Occipital lobe (tissue), 3 donors: ENCODE measurements at places on chromosomes 1 and 21. TPM values are rescaled to one million over a fixed set of nuclear protein-coding genes. Genes with fewer than 3 reads are reported as not detected.

The C1orf74 gene
- total RNA-seq: 2.8 TPM

The KLF17 gene
- total RNA-seq: 0.31 TPM

DNA sequence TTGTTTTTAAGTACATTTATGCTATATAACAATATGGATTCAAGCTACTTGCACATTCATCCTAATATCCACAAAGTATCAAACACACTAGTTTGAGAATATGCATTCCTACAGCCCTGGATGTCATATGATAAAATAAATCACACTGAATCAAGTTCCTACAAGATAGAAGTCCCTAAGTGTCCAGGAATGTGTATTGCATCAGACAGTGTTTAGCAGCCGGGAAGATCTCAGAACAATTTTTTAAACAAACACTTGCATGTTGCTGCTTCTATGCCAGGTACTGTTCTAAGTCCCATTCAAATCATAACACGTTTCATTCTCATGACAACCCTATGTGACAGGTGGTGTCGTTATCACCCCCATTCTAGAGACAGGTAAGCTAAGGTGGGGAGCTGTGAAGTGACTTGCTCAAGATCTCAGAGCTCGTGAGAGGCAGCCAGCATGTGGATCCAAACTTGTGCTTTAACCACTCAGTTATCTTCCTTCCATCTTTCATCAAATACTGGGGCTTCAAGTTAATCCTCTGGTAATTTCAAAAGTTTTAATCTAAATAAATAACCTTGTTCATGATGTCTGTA, 68.3 kb upstream of the KIF26B start:
- no peak for DNase-seq

- no peak for DNase-seq
These were observed 3.9 kb downstream of the JAK1 start for GRCh38 chr1:64962441-64962840.

DNA sequence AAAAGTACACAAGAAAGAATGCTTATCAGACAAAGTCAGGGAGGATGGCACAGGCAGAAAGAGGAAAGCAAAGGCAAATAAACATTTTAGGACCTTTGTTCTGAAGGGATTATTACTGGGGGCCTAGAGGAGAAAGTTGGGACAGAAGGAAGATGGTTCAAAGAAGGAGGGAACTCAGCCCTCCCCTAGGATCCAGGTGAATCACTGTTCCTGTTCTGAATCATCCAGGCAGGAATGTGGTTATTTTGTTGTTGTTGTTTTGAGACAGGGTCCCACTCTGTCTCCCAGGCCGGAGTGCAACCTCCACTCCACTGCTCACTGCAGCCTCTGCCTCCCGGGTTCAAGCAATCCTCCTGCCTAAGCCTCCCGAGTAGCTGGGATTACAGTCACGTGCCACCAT, 38.5 kb upstream of the PSEN2 start:
- no peak for DNase-seq

GRCh38 chr1:195740862-195741261, 867.4 kb downstream of the KCNT2 start:
- DNase-seq: no peak

GRCh38 chr1:6026095-6026809, 19.4 kb upstream of the KCNAB2 start:
- peak; percentile 41 for DNase-seq

DNA sequence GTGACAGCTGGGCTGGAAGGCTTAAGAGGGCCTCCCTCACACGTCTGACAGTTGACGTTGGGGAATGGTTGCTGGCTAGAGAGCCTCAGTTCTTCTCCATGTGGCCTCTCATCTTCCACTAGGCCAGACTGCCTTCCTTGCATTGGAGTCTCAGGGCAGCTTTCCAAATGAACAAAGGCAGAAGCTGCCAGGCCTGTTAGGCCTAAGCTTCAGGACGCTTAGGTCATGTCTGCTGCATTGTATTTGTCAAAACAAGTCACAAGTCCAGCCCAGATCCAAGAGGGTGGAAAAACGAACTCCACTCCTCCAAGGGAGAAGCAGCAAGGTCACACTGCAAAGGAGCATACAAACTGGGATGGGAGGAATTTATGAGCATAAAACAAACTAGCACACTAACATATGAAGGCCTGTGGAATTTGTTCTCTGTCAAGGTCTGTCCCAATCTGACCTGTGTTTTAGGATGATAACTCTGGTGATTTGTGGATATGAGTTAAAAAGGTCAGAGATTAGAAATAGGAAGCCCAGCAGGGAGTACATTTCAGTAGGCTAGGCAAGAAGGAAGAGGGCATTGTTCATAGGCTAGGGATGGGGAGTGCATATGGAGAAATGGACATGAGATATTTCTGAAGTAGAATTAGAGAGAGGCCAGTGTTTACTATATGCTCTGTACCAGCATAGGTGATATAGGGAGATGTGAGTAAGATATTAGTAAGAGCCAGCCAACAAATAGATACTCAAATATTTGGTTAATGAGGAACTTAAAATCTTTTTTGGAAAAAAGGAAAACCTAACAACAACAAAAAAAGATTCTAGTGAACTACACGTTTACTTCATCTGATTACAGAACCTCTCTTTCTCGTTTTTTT, 29.1 kb upstream of the CNN3 start:
- DNase-seq: no peak

DNA sequence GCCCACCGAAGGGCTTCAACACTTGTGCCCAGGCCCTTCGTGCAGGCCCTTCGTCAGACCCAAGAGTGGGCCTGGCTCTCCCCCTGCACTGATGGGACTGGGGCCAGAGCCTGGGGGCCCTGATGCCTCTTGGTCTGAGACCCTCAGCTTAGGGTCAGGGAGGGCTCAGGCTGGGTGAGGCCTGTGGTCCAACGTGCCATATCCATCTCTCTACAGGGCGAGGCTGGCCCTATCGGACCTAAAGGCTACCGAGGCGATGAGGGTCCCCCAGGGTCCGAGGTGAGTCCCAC, 15.6 kb downstream of the COL6A1 start:
- DNase-seq: no peak

DNA sequence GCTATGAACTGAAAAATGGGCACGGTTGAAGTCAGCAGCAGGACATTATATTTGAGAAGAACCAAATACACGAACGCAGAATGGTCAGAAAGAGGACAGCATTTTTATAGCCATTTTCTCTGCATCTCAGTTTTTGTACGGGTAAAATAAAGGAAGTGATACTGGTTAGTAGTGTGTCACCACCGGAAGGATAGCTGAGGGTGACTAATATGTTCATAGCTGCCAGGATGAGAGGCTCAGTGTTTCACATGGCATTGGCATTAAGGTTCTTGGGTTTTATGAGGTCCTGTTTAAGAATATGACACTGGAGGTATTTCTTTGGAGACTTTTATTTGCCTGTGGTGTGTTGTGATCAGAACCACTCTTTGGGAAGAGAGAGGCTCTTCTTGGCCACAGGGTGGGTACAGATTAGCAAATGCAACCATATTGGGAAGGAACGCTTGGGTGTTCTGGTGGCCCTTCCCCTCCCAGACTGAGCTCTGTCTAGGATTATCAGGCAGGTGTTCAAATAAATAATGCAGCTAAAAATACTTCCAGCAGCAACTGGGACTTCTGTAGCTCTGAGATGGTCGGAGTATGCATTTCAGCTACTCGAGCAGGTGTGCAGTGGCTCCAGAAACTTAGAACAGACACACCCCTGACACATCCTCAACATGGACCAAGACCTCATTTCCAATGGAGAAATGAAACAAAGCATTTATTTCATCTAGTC, 158.2 kb downstream of the PBX1 start:
- no peak for DNase-seq

GRCh38 chr1:219323426-219323825, 149.7 kb downstream of the LYPLAL1 start:
- DNase-seq: no peak

GRCh38 chr1:201970334-201971159, 11.9 kb upstream of the RNPEP start:
- DNase-seq: no peak

DNA sequence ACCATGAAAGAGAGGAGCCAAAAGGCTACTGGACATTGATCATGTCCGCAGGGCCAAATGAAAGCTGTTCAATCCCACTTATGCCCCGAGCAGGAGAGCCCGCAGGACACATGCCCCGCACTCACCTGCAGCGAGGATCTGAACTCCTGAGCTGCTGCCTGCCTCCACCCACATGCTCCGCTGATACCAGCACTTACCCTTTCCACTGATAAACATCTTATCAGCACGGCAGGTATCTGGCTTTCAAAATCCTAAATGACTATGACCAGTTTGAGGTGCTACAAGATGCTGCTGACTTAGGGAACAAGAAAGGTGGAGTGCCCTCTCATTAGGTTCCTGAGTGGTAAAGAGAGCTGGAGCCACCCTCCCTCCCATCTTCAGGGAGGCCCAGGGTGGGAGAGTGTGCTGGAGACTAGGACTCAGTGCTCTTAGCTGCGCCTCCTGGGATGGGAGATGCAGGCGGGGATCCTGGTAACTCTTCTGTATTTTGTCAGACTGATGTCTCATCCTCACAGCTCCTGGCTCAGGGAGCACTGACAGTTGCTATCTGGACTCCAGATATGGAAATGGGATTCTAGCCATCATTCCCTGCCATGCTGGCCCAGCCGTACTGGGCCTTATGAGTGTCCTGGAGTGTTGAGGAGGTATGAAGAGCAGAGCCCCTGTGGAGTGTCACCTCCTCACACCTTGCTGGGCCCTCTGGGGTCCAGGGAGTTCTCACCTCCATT, 86.4 kb upstream of the F3 start:
- no peak for DNase-seq

DNA sequence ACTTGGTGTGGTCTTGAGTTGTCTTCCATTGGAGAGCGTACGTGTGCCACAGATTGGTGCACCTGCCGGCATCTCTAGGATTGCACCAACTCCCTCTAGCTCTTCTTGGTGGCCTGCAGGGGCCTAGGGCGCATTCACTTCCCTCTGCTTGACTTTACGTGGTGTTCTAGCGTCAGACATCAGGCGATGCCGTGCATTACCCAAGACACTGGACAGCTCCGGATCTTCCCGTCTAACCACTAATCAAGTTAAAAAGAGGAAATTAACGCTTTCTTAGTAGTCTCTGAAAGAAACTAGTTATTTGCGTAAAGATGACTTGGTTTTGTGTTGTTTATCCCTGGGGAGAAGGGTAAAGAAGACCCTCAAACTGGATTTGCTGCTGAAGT, 510 bp upstream of the IL10RB start:
- DNase-seq: no peak

DNA sequence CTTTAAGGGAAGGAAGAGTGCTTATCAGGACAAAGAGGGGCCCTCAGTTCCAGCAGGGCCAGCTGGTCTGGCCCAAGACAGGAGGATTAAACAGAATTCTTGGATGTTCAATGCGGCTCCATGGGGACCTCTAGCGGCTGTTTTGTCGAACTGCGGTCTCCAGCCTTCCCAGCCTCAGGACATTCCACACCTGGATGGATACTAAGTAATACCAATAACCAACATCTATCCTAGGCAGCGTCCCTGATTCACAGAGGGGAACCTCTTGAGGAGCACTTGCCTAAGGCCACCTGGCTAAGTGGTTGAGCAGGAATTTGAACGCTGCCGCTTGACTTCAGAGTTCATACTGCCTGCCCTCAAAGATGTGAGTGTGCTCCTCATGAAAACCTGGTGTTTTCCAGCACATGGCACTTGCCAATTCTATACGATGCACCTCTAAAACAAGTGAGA, 15.5 kb upstream of the CD247 start:
- DNase-seq: peak; percentile 26

- DNase-seq: no peak
These were observed 103.2 kb upstream of the DYNLT5 start for GRCh38 chr1:66648901-66649595.
